ENCODE measurements at places on chromosomes 3 and 15.

- peaks cover 6% of the 10 kb centered on the region for H3K27me3 ChIP-seq
- no peaks in the 10 kb centered on the region for H3K36me3 ChIP-seq
- DNase-seq, result no peak
- no peaks in the 10 kb centered on the region for H3K4me1 ChIP-seq
Measured at GRCh38 chr15:79779746-79780145, 117.1 kb downstream of the MTHFS start.

DNA sequence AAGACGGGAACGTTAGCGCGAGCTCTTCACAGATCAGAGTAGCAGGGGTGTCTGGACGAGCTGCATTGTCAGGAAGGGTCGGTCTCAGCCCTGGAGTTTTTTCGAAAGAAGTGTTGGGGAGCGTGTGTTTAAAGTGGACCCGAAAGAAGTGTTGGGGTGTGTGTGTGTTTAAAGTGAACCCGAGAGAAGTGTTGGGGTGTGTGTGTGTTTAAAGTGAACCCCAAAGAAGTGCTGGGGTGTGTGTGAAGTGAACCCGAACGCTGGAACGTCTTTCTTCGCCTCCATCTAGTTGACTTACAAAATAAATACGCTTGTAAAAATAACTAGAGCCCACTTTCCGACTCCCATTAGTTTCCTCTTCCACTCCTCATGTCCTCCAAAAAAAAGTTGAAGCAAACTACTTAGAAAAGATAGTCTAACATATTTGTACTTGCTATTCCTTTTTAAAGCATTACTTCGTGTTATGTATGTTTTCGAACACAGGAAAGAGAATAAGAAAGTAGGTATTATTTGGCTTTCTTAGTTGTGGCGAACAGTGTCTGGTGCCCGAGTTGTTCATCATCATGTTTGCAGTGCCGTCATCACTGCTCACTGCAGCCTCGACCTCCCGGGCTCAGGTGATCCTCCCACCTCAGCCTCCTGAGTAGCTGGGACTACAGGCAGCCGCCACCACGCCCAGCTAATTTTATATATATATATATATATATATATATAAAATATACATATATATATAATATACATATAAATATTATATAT, 1.0 kb downstream of the LRCH3 start:
- peak overlapping the region; percentile 97 for H3K4me3 ChIP-seq
- H3K27me3 ChIP-seq, result no peaks in the 10 kb centered on the region
- H3K4me1 ChIP-seq, result peaks cover 27% of the 10 kb centered on the region
- H3K36me3 ChIP-seq, result peaks cover 5% of the 10 kb centered on the region

DNA sequence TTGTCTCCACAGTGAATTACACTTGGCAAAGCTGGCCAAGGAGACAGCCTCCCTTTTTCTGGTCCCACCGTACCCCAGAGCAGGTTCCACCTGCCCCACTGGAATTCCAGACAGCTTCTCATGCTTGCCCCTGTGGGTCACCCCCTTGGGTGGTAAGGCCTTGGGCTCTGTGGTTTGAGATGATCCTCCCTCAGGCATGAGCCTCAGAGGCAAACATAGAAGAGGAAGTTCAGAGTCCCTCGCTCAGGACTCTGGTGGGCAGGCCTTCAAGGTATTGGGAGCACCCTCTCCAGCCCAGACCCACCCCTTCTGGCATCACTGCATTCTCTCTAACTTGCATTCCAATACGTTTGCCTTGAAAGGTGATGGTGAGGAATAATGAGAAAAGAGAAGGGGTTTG, 17.6 kb upstream of the UBA7 start:
- no peak overlapping the region for H3K4me3 ChIP-seq
- no peak for DNase-seq
- no peak overlapping the region for H3K27ac ChIP-seq
- H3K36me3 ChIP-seq, result peaks cover 5% of the 10 kb centered on the region

DNA sequence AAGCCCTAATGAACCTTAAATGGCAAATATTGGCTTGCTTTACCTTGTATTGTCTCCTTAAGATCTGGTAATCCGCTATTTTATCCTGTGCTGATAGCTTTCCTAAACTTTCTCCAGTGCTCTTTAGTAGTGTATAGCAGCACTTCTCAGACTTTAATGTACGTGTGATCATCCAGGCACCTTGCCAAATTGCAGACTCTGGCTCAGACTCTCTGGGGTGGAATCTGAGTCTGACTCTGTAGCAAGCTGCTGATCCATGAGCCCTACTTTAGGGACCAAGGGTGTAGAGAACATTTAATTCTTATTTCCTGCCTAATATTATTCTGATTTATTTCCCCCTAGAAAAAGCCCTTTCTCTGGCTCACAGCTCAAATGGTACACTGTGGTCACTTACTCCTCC, 518.8 kb upstream of the ZNF385D start:
- H3K27me3 ChIP-seq, result no peaks in the 10 kb centered on the region
- H3K4me3 ChIP-seq, result no peak overlapping the region
- H3K36me3 ChIP-seq, result no peaks in the 10 kb centered on the region
- DNase-seq, result no peak
- H3K27ac ChIP-seq, result no peak overlapping the region
- H3K4me1 ChIP-seq, result no peaks in the 10 kb centered on the region

DNA sequence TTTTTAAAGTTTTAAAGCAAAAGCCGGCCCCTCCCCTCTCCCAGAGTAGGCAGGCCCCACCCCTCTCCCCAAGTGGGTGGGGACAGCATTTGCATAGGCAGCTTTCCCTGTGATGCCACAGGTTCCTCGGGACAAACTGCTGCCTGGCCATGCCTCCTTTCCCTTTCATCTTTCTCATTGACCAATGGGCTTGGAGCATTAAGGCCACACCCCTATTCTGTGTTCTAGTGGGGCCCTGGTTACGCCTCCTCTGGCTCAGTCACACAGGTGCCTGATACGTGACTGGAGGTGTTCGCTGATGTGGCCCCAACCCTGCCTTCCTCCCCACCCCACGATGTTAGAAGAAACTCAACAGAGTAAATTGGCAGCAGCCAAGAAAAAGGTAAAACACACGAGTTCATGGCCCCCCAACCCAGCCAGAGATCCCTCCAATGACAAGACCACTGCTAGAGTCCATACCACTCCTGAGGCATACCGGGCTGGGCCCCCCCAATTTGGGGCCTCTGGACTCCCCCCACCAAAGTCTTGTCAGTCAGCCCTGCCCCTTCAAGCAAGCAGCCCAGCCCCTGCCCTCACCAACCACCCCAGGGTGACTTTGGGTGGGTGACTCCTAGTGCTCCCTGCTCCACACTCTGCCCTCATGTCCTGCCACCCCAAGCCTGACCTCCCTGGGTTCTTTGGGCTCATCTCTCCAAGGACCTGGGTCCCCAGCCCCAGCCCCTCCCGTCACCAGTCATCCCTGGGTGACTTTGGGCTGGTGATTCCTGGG, 62.8 kb upstream of the CSPG4 start:
- no peaks in the 10 kb centered on the region for H3K36me3 ChIP-seq
- peaks cover 26% of the 10 kb centered on the region for H3K4me1 ChIP-seq
- DNase-seq, result peak; percentile 66
- H3K27ac ChIP-seq, result no peak overlapping the region
- H3K27me3 ChIP-seq, result peaks cover 9% of the 10 kb centered on the region

DNA sequence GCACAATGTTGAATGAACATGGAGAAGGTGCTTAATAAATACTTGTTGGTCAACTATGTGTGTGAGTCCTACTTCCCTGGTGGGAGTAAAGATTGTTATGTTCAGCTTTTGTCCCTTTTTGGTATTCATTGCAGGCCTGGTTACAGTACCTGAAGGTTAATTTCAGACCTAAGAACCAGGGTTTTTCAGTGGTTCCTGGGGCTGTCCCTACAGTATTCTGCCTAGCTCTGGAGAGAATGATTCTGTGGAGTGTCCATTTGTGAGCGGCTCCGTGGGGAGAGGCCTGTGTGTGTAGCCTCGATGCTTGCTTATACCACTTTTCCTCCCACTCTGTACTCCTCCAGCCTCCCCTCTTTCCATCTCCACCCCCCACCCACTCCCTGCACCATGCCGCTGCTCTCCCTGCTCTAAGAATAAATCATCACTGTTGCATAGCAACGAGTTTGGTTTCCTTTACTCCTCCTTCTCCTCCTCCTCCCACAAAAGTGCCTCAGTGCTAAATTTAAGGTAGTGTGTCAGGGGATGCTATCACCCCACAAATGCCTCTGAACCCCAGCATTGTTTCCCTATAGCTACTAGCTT, 150.6 kb upstream of the ROPN1 start:
- no peak overlapping the region for H3K4me3 ChIP-seq
- H3K4me1 ChIP-seq, result peaks cover 24% of the 10 kb centered on the region
- no peaks in the 10 kb centered on the region for H3K36me3 ChIP-seq
- no peak for DNase-seq
- H3K27ac ChIP-seq, result no peak overlapping the region

GRCh38 chr3:188152660-188153436, 1.1 kb upstream of the LPP start:
- peaks cover 45% of the 10 kb centered on the region for H3K4me1 ChIP-seq
- H3K27ac ChIP-seq, result peak overlapping the region; percentile 100
- peak overlapping the region; percentile 100 for H3K4me3 ChIP-seq
- no peaks in the 10 kb centered on the region for H3K27me3 ChIP-seq

GRCh38 chr3:20909511-20909910, 723.5 kb upstream of the SGO1 start:
- DNase-seq, result no peak
- no peak overlapping the region for H3K27ac ChIP-seq
- no peaks in the 10 kb centered on the region for H3K27me3 ChIP-seq
- H3K4me1 ChIP-seq, result no peaks in the 10 kb centered on the region

GRCh38 chr15:70314688-70315087, 217.0 kb upstream of the TLE3 start:
- H3K36me3 ChIP-seq, result no peaks in the 10 kb centered on the region
- no peak for DNase-seq
- no peak overlapping the region for H3K4me3 ChIP-seq
- no peak overlapping the region for H3K27ac ChIP-seq
- H3K27me3 ChIP-seq, result no peaks in the 10 kb centered on the region

DNA sequence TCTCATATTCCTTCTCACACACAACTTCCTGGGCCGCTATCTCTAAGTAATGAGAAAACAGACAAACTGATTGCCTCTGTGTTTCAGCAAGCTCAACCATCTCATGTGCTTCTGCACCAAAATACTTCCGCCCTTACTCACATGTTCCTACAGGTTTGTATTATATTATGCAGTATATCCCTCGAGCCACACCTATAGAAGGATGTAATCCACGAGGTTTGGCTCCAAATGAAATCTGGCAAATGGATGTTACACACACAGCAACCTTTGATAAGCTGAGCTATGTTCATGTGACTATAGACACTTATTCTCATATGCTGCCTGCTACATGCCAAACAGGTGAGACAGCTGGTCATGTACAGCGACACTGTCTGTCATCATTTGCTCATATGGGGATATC, 22.6 kb downstream of the CCRL2 start:
- DNase-seq, result no peak
- no peak overlapping the region for H3K4me3 ChIP-seq
- H3K36me3 ChIP-seq, result no peaks in the 10 kb centered on the region

GRCh38 chr3:118447339-118447738, 587.3 kb downstream of the IGSF11 start:
- no peaks in the 10 kb centered on the region for H3K36me3 ChIP-seq
- H3K27me3 ChIP-seq, result peaks cover 5% of the 10 kb centered on the region
- DNase-seq, result no peak
- H3K4me3 ChIP-seq, result no peak overlapping the region
- no peak overlapping the region for H3K27ac ChIP-seq

GRCh38 chr3:166444336-166444735, 607.1 kb upstream of the BCHE start:
- no peaks in the 10 kb centered on the region for H3K4me1 ChIP-seq
- H3K4me3 ChIP-seq, result no peak overlapping the region
- no peak overlapping the region for H3K27ac ChIP-seq
- H3K36me3 ChIP-seq, result no peaks in the 10 kb centered on the region
- no peak for DNase-seq

- H3K27ac ChIP-seq, result no peak overlapping the region
- H3K4me3 ChIP-seq, result no peak overlapping the region
- no peaks in the 10 kb centered on the region for H3K4me1 ChIP-seq
- H3K27me3 ChIP-seq, result no peaks in the 10 kb centered on the region
Measured at GRCh38 chr15:42819786-42820185, 82.9 kb upstream of the CDAN1 start.

DNA sequence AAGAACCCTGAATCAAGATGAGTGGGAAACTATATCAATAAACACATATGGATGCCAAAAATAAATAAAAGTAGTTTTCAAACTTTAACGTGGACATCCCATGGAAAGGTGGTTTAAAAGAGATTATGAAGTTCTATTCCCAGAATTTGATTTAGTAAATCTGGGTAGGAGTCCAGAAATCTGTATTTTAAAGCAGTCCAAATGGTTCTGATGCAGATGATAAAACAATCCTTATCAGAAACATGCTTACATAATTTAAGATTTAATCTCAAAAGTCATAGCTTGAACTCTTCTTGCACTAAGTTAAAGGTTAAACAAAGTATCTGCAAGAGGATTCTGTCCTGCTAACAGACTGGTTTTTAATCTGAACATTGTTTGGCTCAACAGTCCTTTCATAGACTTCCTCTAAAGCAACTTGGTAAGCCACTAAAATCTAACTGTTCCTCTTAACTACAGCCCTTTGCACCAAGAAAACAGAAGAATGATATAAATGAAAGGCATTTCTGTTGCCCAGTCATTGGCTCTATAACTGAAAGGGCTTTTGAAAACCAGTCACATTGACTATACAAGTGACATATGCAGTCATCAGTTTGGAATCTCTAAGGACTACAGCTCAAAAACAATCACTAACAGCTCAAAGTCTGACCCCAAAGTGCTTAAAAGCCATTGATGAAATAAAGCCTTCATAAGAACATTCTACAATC, 23.4 kb upstream of the MAP4 start:
- peak overlapping the region; percentile 72 for H3K27ac ChIP-seq
- no peaks in the 10 kb centered on the region for H3K27me3 ChIP-seq
- H3K36me3 ChIP-seq, result no peaks in the 10 kb centered on the region
- DNase-seq, result no peak

DNA sequence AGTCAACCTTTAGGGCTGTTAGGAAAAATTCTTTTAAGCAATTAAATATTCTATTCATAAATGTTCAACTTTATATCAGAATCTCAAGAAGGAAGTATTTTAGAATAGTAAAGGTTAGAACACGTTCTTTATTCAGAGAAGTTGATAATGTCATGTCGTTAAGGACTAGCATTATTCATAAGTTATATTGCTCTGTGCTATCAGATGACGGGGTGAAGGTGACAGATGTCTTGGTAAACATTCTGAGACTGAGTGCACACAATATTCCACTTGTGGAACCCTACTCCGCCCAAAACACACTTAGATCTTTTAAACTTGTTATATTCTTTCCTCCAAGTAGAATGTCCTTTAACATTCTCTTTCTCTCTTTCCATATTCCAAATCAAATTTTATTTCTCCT, 7.9 kb downstream of the AP4E1 start:
- no peaks in the 10 kb centered on the region for H3K4me1 ChIP-seq
- H3K27me3 ChIP-seq, result no peaks in the 10 kb centered on the region
- no peak for DNase-seq
- no peak overlapping the region for H3K27ac ChIP-seq

DNA sequence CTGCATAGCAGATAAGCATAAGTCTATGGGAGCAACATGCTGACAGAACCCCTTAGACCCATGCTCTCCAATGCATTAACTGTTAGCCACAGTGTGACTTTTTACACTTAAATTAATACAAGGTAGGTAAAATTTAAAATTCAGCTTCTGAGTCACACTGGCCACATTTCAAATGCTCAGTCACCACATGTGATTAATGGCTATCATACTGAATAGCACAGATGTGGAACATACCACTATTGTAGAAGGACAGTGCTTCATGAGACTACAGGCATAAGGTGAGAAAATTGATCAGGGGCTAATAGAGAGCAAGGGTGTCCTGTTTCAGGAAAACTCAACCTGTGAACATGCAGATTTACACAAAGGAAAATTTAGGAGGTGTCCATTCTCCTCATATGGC, 357.0 kb upstream of the SEMA6D start:
- H3K36me3 ChIP-seq, result no peaks in the 10 kb centered on the region
- H3K4me3 ChIP-seq, result no peak overlapping the region
- no peaks in the 10 kb centered on the region for H3K27me3 ChIP-seq
- DNase-seq, result no peak
- H3K27ac ChIP-seq, result no peak overlapping the region
- H3K4me1 ChIP-seq, result peaks cover 22% of the 10 kb centered on the region

Measured in type B pancreatic cell (in vitro differentiated cells).